ENCODE measurements at places on chromosomes 16 and 17.

GRCh38 chr16:71917900-71918299, 22.6 kb downstream of the IST1 start:
- DNase-seq = no peak

- no peak for DNase-seq
Observed at GRCh38 chr16:23855010-23855409, 19.2 kb downstream of the PRKCB start.

DNA sequence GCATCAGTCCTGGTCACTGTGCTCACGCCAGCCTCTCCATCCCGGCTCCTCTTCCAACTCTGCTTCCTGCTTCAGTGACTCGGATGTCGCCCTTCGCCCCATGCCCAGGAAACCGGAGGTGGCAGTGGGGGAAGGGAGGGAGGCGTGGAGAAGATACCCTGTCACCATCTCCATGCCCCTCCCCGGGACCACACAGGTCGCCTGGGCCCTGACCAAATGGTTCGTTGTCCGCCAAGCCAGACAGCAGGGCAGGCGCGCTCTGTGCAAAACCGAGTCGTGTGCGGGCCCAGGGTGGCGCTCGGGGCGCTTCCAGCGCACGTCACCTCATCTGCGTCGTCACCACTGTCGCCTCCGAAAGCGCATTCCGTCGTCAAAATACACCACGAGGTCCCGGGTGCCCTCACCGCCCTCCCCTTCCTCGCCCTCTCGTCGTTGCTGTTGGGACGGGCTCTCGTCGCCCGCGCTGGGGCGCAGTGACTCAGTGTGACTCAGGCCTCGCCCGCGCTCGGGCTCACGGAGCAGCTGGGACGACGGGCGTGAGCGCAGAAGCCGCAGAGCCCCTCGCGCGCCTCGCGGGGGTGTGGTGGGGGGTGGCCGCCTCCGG, 39.2 kb downstream of the ZNF778 start:
- DNase-seq = peak; percentile 80

- DNase-seq = no peak
Observed at GRCh38 chr17:39757176-39757662, 19.5 kb downstream of the GRB7 start.

GRCh38 chr17:82929676-82930042, 89.8 kb upstream of the ZNF750 start:
- no peak for DNase-seq

DNA sequence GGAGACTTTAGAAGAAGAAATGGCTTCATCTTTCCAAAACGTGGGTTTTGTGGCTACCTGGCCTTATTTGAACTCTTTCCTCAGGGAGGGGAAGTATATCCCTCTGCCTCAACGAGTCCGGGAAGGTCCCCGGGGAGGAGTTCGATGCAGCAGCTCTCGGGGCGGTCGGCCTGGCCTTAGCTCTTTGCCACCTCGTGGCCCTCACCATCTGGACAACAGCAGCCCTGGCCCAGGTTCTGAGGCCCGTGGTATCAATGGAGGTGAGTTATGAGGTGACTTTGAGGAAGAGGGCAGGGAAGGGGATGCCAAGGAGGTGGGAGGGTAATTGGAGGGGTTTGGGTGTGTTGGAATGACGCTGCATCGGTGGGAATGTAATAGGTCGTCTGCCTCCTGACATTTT, 7.7 kb downstream of the ATXN2L start:
- no peak for DNase-seq

- no peak for DNase-seq
Observed at GRCh38 chr17:73744411-73744810, 100.2 kb upstream of the SDK2 start.

DNA sequence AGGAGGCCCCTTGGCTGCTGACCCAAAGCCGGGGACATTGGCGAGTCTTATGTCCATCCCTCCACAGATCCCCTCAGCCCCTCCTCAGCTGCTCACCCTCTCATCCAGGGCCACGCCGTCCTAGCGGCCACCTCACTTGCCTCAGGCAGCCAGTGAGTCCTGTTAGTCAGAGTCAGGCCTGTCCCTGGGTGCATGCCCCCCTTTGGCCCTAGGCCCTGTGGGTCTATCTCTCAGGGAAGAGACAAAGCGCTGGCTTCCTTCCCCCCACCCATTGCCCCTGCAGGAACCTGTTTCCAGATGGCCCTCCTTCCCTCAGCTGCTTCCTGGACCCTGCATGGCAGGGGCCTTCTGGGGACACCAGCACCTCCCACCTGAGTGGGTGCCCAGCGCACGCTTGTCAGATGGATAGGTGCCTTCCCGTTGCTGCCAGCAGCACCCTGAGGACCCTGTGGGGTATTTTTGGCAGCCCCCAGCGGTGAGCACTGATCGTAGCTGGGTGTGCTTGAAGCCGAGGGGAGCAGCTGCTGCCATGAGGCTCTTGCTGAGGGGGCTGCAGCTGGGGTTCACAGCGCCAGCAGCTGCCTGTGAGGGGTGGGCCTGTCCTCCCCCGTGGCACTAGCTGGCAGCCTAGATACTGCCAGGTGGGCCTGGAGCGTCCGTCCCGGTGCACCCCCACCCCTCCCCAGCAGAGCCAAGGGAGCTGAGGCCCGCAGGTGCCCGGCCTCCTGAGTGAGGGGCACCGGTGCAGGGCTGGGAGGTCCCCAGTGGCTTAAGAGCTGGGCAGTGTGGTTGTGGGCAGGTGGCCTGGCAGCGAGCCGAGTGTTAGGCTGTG, 8.4 kb downstream of the DBNDD1 start:
- no peak for DNase-seq

DNA sequence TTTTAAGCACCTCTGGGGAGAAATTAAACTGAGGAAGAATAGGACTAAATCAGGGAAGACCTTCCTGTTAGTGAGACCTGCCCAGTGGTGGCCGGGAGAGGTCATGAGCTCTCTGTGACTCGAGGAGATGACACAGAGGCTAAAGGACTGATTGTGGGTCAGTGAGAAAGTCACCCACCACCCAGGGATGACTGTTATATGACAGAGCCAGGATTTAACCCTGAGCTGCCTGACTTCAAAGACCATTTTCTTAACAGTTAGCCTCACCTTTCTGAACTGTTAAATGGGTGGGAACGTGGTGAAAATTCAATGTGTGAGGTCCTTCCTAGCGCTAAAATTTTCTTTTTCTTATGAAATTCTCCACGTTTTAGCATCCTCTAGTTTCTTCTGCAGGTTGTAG, 72.5 kb downstream of the WSB1 start:
- DNase-seq = no peak

DNA sequence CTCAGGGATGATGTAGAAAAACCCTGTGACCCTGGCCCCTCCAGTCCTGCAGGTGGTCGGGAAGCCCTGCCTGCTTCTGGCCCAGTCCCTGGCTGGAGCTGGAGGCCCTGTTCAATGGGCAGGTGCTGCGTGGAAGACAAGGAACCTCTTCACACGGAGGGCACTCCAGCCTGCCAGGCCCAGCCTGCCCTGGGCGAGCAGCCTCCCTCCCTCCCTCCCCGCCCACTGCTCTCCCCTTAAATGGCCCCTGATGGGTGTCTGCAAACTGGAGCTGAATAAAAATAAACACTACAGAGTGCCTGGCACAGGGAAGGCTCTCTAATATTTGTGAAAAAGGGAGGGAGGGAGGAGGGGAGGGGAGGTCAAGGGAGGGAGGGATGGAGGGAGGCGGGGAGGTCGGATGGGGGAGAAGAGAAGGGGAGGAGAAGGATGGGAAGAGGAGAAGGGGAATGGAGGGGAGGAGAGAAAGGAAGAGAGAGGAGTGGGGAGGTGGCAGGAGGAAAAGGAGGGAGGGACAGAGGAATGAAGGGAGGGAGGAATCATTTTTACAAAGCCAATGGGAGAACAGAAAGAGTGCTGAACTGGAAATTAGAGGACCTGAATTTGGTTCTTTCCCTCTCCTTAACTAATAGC, 222.8 kb upstream of the TNRC6C start:
- peak; percentile 14 for DNase-seq

GRCh38 chr16:47311738-47312505, 148.9 kb downstream of the ITFG1 start:
- no peak for DNase-seq

- no peak for DNase-seq
Observed at GRCh38 chr17:14950216-14950615, 314.9 kb downstream of the PMP22 start.

DNA sequence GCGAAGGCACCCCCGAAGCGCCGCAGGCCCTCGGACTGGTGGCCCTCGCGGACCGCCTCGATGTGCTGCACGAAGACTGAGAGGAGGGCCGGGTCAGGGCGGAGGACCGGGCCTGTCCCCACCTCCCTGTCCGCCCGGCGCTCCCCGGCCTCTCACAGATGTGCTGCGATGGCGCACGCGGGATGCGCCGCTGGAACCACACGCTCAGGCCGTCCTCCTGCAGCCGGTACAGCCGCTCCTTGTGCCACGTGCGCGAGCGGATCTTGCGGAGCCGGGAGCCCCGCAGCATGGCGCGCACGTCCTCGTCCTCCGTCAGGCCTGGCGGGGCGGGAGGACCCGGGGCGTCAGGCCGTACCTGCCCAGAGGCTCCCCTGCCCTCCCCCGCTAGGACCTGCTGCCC, 11.3 kb downstream of the PLCD3 start:
- no peak for DNase-seq

GRCh38 chr17:62706598-62707424, 79.3 kb downstream of the MRC2 start:
- DNase-seq = no peak
